GM06990 (cell line): ENCODE measurements at places on chromosomes 1 and 21.

GRCh38 chr1:34697818-34698217 is 57.0 kb upstream of the GJB5 start:
- DNase-seq: no peak

DNA sequence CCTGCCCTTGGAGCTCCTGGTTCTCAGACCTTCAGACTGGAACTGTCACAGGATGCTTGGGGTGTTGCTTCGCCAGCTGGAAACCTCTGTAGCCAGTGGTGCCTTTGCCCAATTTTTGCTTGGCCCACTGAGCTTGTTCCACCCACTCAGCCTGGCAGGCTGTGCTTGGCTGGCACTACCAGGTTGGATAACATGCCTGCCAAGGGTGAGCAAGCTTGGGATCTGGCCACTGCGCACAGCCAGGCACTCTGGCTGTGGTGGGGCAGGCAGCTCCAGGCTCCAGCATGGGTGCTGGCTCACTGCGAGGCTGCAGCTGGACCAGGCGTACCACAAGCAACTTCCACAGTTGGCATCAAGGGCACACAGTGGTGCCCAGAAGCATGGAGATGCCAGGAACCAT is 967.8 kb upstream of the NCAM2 start:
- DNase-seq: no peak

DNA sequence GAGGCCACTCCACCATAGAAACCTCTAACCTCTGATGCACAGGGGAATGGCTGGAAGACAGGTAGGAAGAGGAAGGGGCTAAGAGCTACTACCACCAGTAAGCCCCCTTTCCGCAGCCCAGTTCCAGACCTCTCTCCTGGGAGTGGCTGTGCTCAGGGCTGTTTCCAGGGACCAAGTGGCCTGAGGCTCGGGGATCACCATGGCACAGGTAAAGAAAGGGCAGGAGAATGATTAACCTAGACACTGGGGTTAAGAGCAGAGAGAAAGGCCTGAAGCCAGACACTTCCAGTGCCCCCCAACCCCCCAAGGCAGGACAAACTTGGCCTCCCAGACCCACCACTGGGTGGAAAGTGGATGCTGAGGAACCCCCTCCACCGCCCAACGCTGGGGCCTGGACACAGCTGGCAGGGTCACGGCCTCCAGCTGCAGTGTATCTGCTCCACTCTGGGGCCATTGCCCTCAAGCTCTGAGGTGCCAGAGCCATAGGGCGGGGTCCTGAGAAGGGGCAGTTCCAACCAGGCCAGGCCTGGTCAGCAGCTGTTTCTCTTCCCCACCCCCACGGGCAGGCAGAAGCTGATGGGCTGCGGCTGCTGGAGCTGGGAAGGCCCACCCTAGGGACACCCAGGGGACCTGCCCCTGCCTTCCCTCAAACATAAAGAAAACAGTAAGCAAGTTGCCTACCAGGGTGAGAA is 2.6 kb downstream of the TAGLN2 start:
- no peak for DNase-seq

GRCh38 chr1:238475712-238476111 is 585.0 kb upstream of the ZP4 start:
- DNase-seq: no peak

GRCh38 chr1:26545969-26546323 is 16.4 kb downstream of the RPS6KA1 start:
- no peak for DNase-seq

- DNase-seq: no peak
These were observed 137.5 kb downstream of the TOMM20 start for GRCh38 chr1:234990874-234991801.

- DNase-seq: no peak
These were observed 194.0 kb downstream of the NPHP4 start for GRCh38 chr1:5798151-5798730.

GRCh38 chr1:100882698-100883097 is 11.9 kb downstream of the EXTL2 start:
- no peak for DNase-seq

- no peak for DNase-seq
These were observed 18.4 kb upstream of the DESI2 start for GRCh38 chr1:244634546-244634945.

GRCh38 chr1:33300673-33301072 is 20.2 kb downstream of the A3GALT2 start:
- DNase-seq: no peak

GRCh38 chr1:35188578-35189392 is 4.2 kb downstream of the SFPQ start:
- DNase-seq: no peak

DNA sequence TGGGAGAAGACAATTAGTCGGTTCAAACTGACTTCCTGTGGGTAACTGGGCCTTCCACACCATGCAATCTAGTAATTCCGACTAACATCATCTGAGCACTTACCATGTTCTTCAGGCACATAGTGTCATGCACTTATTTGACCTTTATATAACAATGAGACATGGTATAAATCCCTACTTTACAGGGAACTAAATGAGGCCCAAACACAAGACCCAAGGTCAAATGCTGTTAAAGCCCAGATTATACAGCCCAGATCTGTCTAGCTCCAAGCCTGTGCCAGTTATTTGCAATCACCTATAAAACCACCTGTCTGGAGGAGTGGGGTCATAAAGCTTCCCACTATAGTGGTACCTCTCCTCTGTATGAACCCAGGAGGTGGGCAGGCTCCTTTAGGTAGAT is 40.8 kb downstream of the JAK1 start:
- no peak for DNase-seq

- no peak for DNase-seq
These were observed 992 bp upstream of the USP48 start for GRCh38 chr1:21783679-21784603.

GRCh38 chr1:198772626-198773025 is 133.8 kb downstream of the PTPRC start:
- no peak for DNase-seq

- DNase-seq: no peak
These were observed 7.7 kb upstream of the S100A2 start for GRCh38 chr1:153573351-153573750.

- no peak for DNase-seq
These were observed 29.6 kb upstream of the WASF2 start for GRCh38 chr1:27519331-27520258.

DNA sequence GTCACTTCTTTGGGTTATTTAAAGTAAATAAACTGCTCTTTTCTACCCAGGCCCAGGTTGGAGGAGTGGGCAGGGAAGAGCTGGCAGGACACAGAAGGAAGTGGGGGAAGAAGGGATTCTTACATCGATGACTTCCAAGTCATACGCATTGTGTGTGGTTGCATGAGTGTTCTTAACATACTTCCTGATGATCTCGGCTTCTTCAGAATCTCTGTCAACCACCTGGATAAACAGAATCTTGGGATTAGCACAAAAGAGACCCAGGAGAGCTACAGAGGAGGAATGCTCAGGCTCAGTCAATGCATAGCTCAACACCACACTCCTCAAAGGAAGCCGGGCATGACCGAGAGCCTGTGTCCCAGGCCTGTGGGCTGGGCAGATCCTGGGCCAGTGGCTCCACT is 42.1 kb downstream of the PARP1 start:
- no peak for DNase-seq

- no peak for DNase-seq
These were observed 42.0 kb upstream of the LDLRAP1 start for GRCh38 chr1:25501235-25502058.

- no peak for DNase-seq
These were observed 1.1 kb upstream of the PRRX1 start for GRCh38 chr1:170662561-170663403.
